ENCODE measurements at places on chromosomes 3 and 15. TPM values are rescaled to one million over a fixed set of nuclear protein-coding genes. Genes with fewer than 3 reads are reported as not detected.

Gene CASR
- total RNA-seq, result not detected

GRCh38 chr15:51302480-51302879, 35.9 kb downstream of the CYP19A1 start:
- H3K27ac ChIP-seq, result no peak overlapping the region
- no peaks in the 10 kb centered on the region for H3K36me3 ChIP-seq
- H3K27me3 ChIP-seq, result no peaks in the 10 kb centered on the region
- DNase-seq, result no peak
- peaks cover 14% of the 10 kb centered on the region for H3K4me1 ChIP-seq
- H3K4me3 ChIP-seq, result no peak overlapping the region

Gene IL20RB
- total RNA-seq, result 2.0 TPM

- no peaks in the 10 kb centered on the region for H3K4me1 ChIP-seq
- no peaks in the 10 kb centered on the region for H3K36me3 ChIP-seq
- no peak for DNase-seq
- no peak overlapping the region for H3K4me3 ChIP-seq
- H3K27ac ChIP-seq, result no peak overlapping the region
These were observed 224.8 kb upstream of the TMCO5A start for GRCh38 chr15:37709669-37710068.

DNA sequence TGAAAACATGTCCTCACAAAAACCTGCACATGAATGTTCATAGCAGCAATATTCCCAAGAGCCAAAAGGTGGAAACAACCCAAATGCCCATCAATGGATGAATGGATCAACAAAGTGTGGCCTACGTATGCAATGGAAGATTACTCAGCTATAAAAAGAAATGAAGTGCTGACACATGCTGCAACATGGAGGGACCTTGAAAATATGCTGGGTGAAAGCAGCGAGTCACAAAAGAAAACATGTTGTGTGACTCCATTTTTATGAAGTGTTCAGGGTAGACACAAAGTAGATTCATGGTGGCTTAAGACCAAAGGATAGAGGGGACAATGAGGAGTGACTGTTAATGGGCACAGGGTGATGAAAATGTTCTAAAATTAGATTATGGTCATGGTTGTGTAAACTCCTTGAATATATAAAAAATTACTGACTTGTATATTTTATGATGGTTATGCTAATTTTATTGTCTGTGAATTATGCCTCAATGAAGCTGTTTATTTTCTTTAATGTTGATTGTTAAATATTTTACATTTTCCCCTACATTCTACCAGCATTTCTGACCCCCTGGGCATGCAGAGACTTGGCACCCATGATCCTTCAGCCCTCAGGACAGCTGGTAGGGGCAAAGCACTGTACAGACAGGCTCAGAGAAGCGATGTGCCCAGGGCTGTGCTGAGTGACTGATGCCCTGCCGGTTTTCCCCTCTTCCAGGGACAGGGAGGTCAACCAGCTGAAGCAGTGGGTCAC, 37.8 kb downstream of the CFAP100 start:
- H3K4me3 ChIP-seq, result no peak overlapping the region
- H3K27me3 ChIP-seq, result no peaks in the 10 kb centered on the region
- no peak for DNase-seq
- no peak overlapping the region for H3K27ac ChIP-seq
- H3K4me1 ChIP-seq, result no peaks in the 10 kb centered on the region

GRCh38 chr15:80932989-80933388, 56.6 kb downstream of the MESD start:
- H3K27me3 ChIP-seq, result no peaks in the 10 kb centered on the region
- no peaks in the 10 kb centered on the region for H3K4me1 ChIP-seq
- H3K4me3 ChIP-seq, result no peak overlapping the region
- DNase-seq, result no peak

- H3K4me3 ChIP-seq, result no peak overlapping the region
- peak; percentile 76 for DNase-seq
- no peaks in the 10 kb centered on the region for H3K4me1 ChIP-seq
- H3K27me3 ChIP-seq, result no peaks in the 10 kb centered on the region
These were observed 120.1 kb upstream of the NMNAT3 start for GRCh38 chr3:139797724-139798343.

Gene PLSCR4
- total RNA-seq, result 0.71 TPM

DNA sequence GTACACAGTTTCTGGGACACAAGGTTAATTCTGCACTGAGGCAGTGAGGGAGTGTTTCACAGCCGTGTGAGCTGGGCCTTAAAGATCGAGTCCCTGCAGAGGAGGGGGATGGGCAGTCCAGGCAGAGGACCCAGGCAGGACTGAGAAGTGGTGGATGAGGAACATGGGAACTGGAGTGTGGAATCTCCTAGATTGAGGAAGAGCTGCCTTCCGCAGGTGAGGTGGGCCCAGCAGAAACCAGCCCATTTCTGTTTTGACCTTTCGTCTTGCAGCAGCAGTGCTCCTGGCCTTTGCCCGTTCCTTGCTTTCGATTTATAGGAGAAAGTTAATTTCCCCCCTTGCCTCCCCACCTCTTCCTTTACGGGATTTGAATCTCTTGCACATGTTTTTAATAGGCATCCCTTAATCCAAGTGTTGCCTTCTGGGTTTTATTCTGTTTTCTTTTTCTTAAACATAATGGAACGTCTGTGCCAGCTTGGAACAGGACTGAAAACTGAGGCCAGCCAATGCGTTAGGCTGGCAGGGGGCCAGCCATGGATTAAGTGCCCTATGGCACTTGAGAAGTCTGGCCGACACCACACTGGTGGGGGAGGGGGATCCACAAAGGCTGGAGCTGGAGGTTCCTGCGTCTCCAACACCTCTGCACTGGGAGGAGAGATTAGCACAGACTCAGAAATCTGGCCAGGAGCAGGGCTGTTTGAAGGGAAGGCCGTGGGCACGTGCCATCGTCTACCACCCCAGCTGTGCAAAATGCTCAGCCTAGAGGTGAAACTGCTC, 78.1 kb downstream of the AAGAB start:
- DNase-seq, result peak; percentile 57
- H3K36me3 ChIP-seq, result no peaks in the 10 kb centered on the region
- H3K27ac ChIP-seq, result no peak overlapping the region
- no peak overlapping the region for H3K4me3 ChIP-seq
- no peaks in the 10 kb centered on the region for H3K27me3 ChIP-seq

Gene FYCO1
- 11.4 TPM for total RNA-seq

DNA sequence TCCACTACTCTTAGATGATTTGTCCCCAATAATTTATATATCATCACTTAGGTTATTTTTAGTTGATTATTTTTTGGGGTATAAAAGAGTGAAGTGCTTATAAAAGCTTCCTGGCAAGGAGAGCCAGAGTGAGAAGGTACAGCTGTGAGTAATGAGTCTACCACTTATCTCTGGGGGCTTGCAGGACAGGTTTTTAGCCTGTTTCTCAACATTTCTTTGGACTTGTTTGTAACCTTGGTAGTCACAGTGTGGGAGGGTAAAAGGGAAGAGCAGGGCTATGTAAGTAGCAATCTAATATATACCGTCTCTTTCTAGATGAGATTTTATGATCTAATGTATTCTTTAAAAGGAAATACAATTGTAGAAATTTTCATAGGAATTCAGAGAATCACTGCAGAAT, 321.3 kb upstream of the GOLIM4 start:
- no peak overlapping the region for H3K27ac ChIP-seq
- no peak overlapping the region for H3K4me3 ChIP-seq
- no peaks in the 10 kb centered on the region for H3K27me3 ChIP-seq
- H3K36me3 ChIP-seq, result no peaks in the 10 kb centered on the region
- DNase-seq, result no peak

Gene POPDC2
- total RNA-seq, result 1.5 TPM

DNA sequence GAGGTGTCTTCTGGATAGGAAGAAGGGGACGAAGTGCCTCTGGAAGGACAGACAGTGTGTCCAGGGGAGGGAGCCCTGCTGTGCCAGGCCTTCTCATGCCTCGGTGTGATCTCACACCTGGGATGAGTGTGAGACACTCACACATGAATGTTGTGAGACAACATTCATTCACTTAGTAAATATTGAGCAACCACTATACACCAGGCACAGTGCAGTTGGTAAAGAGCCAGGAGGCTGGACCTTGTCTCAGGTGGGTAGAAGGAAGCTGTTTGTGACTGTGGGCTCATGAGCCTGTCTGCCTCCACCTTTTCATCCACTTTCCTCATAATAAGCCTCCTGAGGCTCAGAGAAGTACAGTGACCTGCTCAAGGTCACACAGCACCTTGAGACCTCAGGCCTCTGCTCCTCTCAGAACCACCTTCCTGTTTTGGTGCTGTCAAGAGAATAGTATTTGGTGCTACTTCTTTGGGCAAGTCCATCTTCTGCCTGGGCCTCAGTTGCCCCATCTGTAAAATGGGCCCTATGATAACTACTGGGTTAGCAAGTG, 20.9 kb downstream of the SLC6A6 start:
- no peak for DNase-seq
- peaks cover 3% of the 10 kb centered on the region for H3K4me1 ChIP-seq
- no peaks in the 10 kb centered on the region for H3K36me3 ChIP-seq
- no peaks in the 10 kb centered on the region for H3K27me3 ChIP-seq

Gene CD80
- total RNA-seq, result not detected

DNA sequence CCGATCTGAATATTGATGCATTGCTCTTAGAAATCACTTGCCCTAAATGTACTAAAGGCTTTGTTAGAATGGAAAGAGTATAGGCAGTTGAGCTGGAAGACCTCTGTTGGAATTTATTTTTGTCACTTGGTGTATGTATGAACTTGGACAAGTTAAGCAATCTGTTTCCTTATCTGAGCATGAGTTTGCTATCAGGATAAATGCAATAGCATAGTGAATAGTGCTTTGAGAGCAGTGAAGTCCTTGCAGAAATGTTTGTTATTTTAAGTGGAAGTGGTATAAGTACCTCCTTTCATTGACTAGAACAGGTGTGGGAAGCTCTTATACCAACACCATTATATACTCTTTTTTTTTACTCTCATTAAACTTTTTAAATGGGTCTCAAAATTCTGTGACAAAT, 146.4 kb upstream of the ONECUT1 start:
- H3K4me1 ChIP-seq, result no peaks in the 10 kb centered on the region
- H3K36me3 ChIP-seq, result no peaks in the 10 kb centered on the region
- H3K27me3 ChIP-seq, result no peaks in the 10 kb centered on the region
- no peak for DNase-seq
- H3K27ac ChIP-seq, result no peak overlapping the region

DNA sequence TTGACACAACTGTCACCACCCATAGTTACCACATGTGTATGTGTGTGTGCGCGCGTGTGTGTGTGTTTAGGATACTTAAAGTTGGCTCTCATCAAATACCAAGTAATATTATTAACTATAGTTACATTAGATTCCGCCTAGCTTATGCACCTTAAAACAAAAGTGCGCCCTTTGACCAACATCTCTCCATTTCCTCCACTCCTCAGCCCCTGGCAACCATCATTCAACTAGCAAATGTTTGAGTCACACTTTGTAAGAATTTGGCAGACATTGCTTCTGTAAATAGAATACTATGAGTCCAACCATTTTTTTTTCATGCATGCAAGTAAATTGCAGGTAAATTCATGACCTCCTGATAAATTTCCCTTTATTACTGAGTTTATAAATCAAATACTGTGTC, 169.3 kb downstream of the GBE1 start:
- no peak for DNase-seq
- no peaks in the 10 kb centered on the region for H3K36me3 ChIP-seq
- H3K27ac ChIP-seq, result no peak overlapping the region
- no peaks in the 10 kb centered on the region for H3K27me3 ChIP-seq
- H3K4me3 ChIP-seq, result no peak overlapping the region

DNA sequence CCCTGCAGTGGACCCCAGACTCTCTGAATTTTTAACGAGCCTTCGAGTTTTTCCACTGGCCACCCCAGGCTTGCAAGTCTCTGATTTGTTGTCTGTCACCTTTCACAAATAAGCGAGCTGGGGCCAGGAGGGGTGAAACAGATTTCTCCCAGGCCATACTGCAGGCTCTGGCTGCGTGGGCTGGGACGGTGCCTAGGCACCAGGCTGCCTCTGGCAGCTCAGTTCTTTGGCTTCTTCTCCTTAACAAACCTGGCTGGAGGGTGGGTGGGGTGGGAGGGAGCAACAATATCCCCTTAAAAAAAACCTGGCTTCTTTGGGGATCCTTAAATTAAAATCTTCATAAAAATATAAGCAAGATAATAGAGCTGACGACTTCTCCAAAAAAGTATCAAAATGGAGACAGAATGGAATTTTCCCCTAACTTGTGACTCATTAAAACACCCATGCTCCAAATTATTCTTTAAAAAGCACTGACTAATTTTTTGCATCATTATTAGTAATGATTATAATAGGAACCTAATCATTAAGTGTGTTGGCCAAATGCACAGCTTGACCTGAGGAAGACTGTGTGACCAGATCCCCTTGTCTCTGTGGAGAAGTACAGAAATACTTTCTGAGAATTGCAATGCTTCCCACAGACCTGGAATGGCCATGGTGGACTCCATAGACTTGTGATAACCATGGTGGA, 84.1 kb downstream of the SNRK start:
- no peak for DNase-seq
- no peaks in the 10 kb centered on the region for H3K36me3 ChIP-seq
- no peak overlapping the region for H3K27ac ChIP-seq
- peaks cover 17% of the 10 kb centered on the region for H3K4me1 ChIP-seq
- H3K4me3 ChIP-seq, result no peak overlapping the region

- H3K4me3 ChIP-seq, result no peak overlapping the region
- DNase-seq, result peak; percentile 54
- no peak overlapping the region for H3K27ac ChIP-seq
- H3K36me3 ChIP-seq, result no peaks in the 10 kb centered on the region
- peaks cover 23% of the 10 kb centered on the region for H3K4me1 ChIP-seq
These were observed 4.7 kb downstream of the EHD4 start for GRCh38 chr15:41967506-41968206.

DNA sequence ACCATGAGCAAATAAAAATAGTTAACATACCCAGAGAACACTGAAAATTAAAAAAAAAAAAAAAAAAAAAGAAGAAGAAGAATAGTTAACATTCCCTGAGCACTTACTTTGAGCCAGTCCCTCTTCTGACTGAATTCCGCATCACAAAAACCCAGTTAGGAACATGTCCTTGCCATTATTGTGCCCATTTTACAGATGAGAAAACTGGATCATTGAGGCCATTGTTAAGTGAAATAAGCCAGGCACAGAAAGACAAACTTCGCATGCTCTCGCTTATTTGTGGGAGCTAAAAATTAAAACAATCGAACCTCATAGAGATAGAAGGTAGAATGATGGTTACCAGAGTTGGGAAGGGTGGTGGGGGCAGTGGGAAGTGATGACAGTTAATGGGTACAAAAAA, 119.5 kb downstream of the FGF12 start:
- DNase-seq, result no peak
- no peaks in the 10 kb centered on the region for H3K36me3 ChIP-seq
- H3K27ac ChIP-seq, result no peak overlapping the region
- H3K4me1 ChIP-seq, result no peaks in the 10 kb centered on the region
- H3K4me3 ChIP-seq, result no peak overlapping the region

DNA sequence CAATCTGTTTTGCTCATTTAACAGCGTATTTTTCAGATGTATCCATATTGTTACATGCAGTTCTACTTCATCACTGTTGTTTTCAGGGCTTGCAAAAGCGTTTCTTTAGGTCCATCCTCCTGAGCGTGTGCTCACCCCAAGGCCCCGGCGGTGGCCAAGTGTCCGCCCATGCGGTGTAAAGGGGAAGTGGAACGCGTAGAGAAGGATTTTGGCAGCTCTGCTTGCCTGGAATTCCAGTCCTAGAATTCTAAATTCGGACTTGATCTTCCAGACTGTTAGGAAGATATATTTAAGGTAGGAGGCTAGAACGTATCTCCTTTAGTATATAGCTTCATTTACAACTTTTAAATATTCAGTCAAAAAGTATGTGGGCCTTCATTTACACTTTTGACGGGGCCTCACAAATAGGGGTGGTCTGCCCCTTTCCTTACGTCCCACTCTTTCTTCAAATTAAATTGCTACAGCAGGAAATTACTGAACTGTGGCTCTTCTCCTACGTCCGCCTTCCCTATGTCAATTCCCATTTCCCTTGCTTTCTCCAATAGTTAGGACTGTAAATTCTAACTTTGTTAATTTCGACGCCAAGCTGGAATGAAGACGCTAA, 609 bp upstream of the TBC1D23 start:
- H3K36me3 ChIP-seq, result no peaks in the 10 kb centered on the region
- peaks cover 18% of the 10 kb centered on the region for H3K4me1 ChIP-seq
- H3K27me3 ChIP-seq, result no peaks in the 10 kb centered on the region
- peak overlapping the region; percentile 94 for H3K4me3 ChIP-seq
- peak overlapping the region; percentile 5 for H3K27ac ChIP-seq
